Aorta (tissue), 5 donors: ENCODE measurements at places on chromosomes 16 and 17.

GRCh38 chr16:66231452-66232160 is 134.9 kb upstream of the CDH5 start:
- no peak for DNase-seq

- DNase-seq = peak; percentile 62
Measured at GRCh38 chr16:80804056-80804525, 307 bp downstream of the CDYL2 start.

DNA sequence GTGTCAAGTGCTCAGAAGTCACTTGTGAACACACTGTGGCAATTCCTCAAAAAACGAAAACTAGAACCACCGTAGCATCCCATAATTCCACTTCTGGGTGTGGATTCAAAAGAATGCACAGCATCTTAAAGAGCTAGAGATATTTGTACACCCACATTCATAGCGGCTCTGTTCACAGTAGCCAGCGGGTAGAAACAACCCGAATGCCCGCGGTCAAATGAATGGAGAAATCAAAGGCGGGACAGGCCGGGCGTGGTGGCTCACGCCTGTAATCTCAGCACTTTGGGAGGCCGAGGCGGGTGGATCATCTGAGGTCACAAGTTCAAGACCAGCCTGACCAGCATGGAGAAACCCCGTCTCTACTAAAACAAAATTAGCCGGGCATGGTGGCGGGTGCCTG is 337.5 kb downstream of the SEC14L1 start:
- DNase-seq = no peak

- DNase-seq = no peak
Measured at GRCh38 chr16:64196444-64196843, 925.4 kb downstream of the CDH11 start.

GRCh38 chr17:60149691-60150582 is at the start of gene CA4:
Gene CA4 (plus strand): TSS chr17:60149973. CDS start chr17:60150035, 62 bp downstream.
- no peak for DNase-seq

GRCh38 chr17:73785958-73786743 is 141.9 kb upstream of the SDK2 start:
- DNase-seq = no peak

- DNase-seq = no peak
Measured at GRCh38 chr17:29383686-29384085, 6.5 kb upstream of the TAOK1 start.

GRCh38 chr17:43984521-43984920 is 19.9 kb upstream of the NAGS start:
- no peak for DNase-seq

DNA sequence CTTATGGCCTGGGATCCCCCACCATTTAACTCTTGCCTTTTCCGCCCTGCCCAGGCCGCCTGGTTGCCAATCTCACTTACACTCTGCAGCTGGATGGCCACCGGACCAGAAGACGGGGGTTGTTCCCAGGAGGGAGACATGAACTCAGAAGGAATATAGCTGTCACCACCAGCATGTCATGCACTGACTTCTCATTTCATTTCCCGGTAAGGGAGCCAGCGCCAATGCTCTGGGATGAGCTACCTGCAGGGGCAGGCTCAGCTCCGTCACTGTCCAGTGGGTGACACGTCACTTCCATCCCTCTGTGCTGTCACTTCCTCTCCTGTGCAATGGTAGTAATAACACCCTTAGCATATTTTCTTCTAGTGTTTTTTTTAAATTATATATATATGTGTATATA is 26.7 kb downstream of the ITGAL start:
- DNase-seq = no peak

DNA sequence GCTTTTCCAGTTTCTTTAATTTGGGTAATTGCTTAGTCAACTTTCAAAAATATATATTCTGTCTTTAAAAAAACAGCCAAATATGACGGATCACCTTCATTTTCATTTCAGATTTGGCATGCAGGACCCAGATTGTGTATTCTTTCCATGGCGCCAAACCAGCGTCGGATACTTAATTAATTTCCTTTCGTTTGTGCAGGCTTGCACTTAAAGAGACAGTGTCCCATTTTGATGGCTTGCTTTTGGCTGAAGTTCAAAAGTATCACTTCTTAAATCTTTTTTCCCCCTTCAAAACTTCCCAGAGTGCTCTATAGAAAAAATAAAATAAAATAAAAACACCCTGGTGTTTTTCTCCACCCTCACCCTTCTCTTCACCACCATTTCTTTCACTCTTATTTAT is 394.5 kb upstream of the SOX9 start:
- DNase-seq = no peak

GRCh38 chr17:76009969-76010661 is 9.5 kb downstream of the CDK3 start:
- no peak for DNase-seq

DNA sequence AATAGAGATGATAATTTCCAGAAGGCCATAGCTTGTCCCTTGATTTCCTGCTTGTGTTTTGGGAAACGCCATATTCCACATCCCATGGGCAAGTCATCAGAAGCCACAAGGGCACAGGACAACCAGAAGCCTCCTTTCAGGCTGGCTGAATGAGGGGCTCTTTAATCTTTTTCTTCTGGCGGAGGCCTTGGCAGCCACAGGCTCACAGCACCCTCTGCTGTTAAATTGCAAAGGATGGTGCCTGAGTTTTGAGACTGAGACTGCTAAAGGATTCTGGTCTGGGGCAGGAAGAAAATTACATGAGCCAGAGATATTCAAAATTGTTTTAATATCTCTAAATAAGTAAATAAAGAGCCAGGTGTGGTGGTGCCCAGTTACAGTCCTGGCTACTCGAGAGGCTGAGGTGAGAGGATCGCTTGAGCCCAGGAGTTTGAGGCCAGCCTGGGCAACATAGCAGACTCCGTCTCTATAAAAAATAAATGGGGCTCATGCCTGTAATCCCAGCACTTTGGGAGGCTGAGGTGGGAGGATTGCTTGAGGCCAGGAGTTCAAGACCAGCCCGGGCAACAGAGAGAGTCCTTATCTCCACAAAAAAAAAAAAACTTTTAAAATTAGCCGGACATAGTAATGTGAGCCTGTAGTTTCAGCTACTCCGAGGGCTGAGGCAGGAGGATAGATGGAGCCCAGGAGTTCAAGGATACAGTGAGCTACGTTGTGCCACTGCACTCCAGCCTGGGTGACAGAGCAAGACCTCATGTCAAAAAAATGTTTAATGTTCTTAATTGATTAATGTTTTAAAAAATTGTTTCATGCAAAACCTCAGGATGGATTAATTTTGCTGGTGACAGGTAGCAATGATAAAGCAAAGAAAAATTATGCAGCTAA is 26.3 kb downstream of the AARSD1 start:
- DNase-seq = no peak

GRCh38 chr16:59252317-59252716 is 518.2 kb upstream of the GOT2 start:
- no peak for DNase-seq

DNA sequence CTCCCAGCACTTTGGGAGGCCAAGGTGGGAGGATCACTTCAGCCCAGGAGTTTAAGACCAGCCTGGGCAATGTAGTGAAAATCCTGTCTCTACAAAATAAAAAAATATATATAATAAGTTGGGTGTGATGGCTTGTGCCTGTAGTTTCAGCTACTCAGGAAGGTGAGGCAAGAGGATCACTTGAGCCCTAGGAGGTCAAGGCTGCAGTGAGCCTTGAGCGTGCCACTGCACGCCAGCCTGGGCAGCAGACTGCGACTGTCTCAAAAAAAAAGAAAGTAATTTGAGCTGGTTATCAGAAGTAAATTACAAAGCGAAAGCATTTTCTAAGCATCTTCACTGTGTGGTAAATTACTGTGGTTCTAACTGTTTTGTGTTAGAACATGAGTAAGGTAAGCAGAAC is 66.2 kb downstream of the NQO1 start:
- no peak for DNase-seq

- no peak for DNase-seq
Measured at GRCh38 chr16:50974438-50975036, 176.5 kb downstream of the SALL1 start.

GRCh38 chr17:78485290-78486168 is 91.7 kb downstream of the DNAH17 start:
- no peak for DNase-seq

DNA sequence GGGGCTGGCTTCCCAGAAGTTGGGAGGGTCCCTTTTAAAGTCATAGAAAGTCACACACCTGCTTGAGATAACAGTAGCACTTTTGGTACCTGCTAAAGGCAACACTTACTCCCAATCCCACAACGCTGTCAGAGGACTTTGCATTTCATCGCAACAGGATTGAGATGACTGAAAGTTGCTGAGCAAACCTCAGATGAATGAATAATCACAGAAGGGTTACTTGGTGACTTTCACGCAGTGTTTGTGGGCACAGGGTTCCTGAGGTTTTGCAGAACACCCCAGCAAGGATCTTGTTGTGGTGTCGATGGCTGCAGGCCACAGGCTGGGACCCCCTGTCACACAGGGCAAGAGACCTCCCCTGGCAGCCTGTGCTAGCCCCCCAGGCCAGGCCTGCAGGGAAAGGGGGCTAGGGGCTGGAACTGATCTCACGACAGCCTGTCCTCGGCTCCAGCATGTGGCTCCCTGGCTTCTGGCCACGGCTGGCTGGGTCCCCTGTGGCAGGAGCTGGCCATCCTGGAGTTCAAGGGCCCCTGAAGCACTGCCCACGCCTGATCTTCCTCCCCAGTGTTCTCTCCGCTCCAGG is 79.4 kb upstream of the CBX4 start:
- DNase-seq = no peak

DNA sequence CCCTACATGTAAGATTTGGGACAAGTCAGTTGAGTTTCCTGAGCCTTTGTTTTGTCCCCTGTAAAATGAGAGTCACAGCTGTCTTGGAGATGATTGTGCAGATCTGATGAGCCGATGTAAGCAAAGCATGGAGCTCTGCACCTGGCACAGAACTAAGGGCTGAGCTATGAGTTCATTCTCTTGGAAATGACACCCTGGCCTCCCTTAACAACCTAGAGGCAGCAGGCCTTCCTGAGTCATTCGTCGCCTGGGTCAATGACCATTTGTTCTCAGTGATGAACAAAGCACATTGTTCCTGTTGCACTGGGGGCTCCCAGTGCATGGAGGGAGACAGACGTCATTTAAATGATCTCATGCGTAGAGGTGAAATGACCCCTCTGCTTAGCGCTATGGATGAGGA is 62.8 kb upstream of the GCSH start:
- DNase-seq = no peak

DNA sequence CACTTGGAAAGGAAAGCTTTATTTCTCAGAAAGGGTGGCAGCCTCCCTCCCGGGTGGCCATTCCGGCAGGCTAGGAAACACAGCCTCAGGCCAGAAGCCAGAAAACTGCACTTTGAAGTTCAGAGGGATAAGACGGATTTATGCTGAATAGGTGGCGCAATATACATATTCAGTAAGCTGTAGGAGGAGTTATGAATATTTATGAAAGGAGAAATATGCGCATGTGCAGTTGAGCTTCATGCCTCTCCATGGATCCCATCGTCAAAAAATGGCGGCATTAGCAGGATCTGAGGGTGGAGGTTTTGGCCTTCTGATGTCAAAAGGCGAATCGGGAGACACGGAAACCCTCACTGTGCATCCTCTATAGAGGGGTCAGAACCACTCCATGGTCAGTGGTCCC is 82.3 kb downstream of the KATNIP start:
- no peak for DNase-seq

DNA sequence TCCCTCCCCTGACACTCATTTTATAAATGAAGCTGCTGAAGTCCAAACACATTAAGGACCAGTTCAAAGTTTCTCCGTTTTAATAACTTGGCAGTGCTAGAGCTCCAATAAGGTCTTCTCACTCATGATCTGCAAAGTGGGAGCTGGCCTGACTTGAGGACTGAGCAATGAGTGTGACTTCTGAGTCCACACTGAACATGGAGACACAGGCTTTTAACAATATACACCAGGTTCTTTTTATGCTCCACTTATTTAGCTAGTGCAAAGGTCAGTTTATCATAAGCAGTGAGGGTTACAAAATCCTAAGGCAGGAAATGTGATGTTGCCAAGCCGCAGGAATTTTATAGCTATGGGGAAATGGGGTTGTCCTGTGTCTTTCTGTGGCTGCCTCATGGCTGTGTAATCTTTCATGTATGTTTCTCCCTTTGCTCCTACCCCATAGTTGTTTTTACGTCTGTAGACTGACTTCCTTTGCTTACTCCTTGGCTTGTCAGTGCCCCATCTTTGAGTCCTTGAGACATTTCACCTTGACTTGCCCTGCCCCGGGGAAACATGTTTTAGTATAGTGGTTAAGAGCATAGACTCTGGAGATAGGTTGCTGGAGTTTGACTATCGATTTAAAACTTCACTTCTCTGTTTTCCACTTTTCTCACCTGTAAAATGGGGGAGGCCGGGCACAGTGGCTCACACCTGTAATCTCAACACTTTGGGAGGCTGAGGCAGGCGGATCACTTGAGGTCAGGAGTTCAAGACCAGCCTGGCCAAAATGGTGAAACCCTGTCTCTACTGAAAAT is 12.2 kb upstream of the MMD start:
- DNase-seq = no peak

DNA sequence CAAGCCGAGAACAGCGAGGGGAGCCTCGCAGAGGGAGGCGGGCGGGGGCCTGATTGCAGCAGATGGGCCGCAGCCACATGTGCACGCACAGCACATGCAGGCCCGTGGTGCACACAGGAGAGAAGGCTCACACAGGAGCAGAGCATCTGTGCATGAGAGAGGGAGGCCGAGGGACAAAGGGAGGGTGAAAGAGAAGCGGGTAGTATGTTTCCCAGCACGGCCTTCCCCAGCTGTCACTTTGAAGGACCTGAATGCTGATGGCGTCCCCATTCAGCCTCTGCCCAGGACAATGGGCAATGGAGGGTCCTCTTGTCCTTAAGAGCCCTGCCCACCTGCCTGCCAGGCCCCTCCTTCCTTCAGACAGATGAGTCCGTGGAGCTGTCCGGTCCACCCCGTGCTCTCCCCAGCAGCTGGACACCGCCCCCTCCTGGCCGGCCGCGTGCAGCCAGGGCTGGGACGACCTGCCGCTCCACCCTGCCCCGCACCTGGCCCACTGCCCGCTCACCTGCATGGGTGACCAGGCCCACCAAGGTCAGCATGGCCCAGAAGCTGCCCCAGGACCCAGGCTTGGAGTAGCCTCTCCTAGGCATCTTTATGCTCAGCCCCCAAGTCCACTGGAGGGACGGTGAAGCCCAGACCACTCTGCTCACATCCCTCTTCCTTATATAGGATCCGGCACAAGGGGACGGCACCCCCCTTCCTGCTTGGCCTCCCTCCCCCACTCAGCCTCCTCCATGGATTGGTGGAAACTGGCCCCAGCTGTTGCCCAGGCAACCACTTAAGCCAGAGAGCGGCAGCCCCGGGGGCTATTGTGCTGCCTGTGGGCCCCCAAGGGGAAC is at the start of gene BTBD17:
Gene BTBD17, minus strand, starts transcription at position 639 of the 839 bp plus-strand sequence. Its CDS starts 49 bp downstream, at position 590.
- no peak for DNase-seq

GRCh38 chr17:1714427-1714979 is 4.3 kb upstream of the TLCD2 start:
- DNase-seq = peak; percentile 99

GRCh38 chr17:38441429-38442061 is 13.3 kb downstream of the ARHGAP23 start:
- no peak for DNase-seq

GRCh38 chr16:85832570-85833218 is 33.2 kb downstream of the COX4I1 start:
- peak; percentile 42 for DNase-seq

DNA sequence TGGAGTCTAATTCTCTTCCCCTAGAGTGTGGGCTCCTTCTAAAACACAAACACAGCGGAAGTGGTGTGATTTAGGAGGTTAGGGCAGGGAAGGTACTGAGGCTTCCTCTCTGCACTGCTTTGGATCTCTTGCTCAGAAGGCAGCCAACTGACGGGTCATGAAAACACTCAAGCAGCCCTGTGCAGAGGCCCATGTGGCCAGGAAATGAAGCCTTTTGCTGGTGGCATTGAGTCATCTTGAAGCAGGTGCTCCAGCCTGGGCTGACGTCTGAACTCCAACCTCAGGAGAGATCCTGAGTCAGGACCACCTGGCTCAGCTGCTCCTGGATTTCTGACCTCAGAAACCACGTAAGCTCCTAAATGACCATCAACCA is 72.9 kb downstream of the MRM1 start:
- DNase-seq = no peak
